ENCODE measurements at places on chromosomes 11 and 22.

DNA sequence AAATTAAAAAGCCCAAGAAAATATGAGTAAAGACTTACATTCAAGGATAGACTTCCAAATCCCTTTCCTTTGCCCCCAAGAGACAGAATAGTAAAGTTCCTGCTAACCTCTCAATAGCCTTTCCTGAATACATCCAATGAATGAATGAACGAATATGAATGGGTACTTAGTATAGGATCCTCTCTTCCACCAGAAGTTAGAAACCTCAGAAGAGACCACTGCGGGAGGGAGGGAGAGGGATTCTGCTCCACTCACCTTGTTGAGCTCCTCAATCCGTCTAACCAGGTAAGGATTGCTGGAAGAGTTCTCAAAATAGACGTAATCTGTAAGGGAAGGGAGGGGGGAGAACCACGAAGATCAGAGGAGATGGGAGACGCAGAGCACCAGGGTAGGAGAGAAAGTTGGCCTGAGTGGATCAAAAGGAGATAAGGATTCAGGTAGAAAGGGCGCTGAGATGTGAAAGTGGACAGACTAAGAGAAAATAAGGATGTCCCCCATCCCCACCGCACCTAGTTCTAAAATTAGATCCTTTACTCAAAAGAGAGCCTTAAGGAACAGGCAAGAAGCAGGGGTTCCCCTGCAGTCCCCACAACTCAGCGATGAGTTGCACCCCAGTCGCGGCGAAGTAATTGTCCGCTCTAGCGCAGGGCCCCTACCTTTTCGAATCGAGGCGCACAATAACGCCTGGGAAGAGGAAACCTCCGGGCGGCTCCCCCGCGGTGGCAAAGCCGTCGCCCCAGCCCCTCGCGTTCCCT, 1.1 kb downstream of the MTA2 start:
- no peak for DNase-seq

DNA sequence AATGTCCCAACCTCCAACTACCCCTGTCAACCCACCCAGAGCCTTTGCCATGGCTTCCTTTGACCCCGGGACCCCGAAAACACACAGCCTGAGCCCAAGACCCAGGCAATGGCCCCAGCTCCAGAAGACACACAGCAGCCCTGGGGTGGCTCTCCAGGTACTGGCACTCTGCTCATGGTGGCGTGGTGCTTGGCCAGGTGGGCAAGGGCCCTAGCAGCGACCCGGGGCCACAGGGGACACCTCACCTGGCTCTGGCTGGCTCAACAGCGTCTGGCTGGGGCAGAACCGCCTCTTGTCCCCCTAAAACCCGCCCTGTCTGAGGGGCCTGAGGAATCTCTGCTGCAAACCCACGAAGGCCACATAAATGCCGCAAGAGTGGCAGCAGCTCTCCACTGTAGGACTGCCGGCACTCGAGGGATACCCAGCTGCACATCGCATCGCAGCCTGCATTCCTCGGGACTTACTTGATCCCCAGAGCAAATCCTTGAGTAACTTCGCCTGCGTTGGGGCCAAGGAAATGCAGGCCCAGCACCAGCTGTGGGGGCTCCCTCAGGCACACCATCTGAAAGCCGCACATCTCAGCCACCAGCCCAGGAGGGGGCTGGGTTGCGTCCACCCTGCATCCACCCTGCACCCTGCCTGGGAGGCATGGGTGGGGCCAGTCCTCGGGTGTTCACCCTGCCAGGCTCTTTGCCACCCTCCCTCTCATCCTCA, 23.1 kb upstream of the GNB1L start:
- no peak for DNase-seq

DNA sequence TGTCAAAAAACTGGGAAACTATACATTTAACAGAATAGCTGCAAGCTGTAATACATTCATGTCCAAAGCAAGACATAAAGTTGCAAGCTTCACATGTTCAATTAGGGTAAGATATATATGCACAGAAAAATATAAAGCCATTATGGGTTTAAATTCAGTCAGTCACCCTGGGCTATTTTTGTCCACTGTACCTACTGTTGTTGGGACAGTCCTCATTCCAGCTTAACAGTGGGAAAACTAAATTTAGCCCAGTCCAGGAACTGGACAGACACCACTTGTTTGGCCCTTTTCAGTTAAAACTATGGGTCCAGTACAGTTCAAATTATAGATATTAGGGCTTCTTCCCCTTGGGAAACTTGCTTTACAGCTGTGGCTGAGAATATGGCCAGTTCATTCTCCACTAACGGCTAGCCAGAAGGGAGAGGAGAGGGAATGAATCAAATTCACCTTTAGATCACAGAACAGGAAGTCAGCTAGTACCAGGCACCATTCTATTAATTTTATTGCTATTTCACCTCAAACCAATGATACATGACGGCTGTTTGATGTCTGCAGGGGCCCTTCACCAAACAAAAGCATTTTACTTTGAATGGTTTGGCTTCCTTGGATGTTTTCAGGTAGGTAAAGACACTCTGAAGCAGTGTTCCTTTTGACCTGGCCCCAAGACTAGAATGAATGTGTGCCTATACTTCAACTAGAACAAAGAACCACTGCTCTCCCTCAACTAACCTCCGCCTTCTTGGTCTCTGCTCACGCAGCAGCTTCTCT, 22.2 kb downstream of the ZNF280B start:
- DNase-seq: no peak

DNA sequence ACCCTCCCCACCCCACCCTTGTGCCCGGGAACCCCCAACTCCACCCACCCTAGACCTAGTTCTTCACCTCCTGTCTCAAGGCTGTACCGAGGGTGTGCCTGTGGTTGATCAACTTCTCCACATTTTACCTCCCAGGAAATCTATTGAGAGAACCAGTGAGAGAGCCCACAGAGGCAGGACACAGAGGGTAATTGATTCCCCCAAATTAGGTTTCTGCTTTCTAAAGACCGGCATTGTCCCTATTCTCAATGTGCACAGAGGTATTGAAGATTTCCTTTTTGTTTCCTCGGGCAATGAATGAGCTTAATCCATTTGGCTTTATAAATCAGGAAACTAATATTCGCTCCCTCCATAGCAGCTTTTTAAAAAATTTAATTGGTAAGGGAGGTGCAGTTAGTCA, 6.0 kb upstream of the LMO1 start:
- peak; percentile 43 for DNase-seq

- DNase-seq: no peak
Measured at GRCh38 chr11:81165164-81165563, 1568.5 kb downstream of the FAM181B start.

- DNase-seq: no peak
Measured at GRCh38 chr22:25372000-25372595, 152.7 kb downstream of the CRYBB2 start.

GRCh38 chr11:60077216-60077817, 11.1 kb upstream of the MS4A2 start:
- DNase-seq: no peak

GRCh38 chr11:45092901-45093760, 53.3 kb upstream of the PRDM11 start:
- DNase-seq: peak; percentile 27

- no peak for DNase-seq
Measured at GRCh38 chr22:17562906-17563870, at the start of gene SLC25A18. SLC25A18 (plus strand) TSS chr22:17563498; CDS start chr22:17579945, 16,447 bp downstream.

DNA sequence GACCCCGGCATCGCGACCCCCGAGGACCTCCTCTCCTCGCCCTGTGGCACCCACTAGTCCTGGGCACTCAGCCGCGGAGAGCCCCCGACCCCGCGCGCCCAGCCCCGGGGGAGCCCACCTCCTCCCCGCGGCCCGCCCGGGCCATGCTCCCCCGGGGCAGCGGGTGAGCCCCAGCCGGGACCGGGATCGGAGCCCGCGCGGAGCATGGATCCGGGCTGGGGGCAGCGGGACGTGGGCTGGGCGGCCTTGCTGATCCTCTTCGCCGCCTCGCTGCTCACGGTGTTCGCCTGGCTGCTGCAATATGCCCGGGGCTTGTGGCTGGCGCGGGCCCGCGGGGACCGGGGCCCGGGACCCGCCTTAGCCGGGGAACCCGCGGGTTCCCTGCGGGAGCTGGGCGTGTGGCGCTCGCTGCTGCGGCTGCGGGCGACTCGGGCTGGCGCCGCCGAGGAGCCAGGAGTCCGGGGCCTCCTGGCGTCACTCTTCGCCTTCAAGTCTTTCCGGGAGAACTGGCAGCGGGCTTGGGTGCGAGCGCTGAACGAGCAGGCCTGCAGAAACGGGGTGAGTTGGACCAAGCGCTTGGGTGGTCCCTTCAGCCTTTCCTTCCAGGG, 498 bp downstream of the C2CD2L start:
- DNase-seq: no peak

DNA sequence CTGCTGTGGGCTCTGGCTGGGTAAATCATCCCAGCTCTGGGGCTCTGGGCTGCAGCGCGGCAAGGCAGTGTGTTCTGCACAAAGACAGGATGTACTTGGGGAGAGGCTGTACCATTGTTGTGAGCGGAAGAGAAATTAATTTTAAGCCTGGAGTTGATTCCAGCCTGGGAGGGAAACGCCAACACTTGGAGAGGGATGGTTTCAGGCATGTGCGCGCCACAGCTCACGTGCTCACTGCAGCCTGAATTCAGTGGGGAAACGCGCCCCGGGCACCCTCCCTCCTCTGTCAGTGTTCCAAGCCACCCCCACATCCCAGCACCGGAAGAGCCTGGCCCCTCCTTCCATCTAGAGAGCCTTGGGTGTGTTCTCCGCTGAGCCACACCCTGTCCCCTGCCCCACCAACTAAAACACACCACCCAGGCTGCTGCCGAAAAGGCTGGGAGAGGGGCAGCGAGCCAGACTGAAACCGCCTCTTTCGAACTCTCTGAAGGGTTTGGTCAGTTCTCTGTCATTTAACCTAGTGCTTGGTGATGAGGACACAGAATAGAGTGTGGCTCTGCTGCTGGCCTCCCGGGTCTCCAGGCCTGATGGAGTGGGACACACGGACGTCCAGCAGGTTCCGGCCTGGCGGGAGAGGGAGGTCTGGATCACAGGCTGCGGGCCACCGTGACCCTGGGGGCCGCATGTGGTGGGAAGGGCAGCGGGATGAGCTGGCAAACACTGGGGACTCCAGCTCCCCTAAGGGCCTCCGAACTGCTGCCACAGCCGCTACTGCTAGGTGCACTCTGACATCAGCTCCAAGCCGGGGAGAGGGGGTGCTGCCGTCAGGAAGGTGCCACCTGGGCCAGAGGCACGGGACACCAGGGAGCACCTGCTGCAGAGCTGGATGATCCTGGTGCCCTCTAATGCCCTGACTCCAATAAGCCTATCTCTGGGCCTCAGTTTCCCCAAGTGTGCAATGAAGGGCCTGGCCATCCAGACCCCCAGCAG, 230.8 kb downstream of the CTTN start:
- DNase-seq: no peak

DNA sequence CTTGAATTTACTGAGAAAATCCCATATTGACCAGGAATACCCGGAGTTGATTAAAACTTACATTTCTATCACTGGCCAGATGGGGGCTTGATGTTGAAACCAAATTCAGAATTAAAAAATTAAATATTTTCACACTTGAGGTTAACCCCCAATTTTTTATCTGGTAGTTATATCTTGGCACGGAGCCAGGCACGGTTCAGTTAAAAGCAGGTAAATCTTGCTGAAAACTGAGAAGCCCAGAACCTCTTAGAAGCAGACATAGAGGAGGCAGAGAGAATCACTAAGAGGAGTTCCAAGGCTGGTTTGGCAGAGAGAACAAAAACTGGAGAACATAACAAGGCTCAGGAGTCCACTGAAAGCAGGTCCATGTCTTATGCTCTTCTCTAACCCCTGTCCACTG, 77.7 kb downstream of the USP35 start:
- DNase-seq: no peak

GRCh38 chr22:31138126-31138525, 2.2 kb downstream of the PLA2G3 start:
- DNase-seq: no peak

DNA sequence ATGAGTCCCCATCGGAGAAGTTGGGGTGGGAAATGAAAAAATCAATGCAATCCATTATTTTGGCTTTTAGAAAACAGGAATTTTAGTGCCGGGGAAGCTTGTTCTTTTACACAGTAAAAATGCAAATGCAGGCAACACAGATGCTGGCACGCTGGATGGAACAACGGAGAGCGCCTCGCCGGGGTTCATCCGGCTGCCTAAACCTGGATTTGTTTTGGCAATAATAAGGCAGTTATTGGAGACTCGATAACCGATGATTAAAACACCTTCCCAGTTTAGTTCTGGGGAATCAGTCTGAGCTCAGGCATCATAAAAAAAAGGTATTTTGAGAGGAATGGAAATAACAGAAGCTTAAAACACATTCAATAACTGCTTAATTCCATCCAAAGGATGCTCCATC, 2.9 kb downstream of the DSCAML1 start:
- DNase-seq: no peak

GRCh38 chr11:109298865-109299264, 123.1 kb upstream of the C11orf87 start:
- no peak for DNase-seq

- peak; percentile 71 for DNase-seq
Measured at GRCh38 chr11:47593934-47594855, at the start of gene C1QTNF4. C1QTNF4 (minus strand) TSS chr11:47594411; CDS start chr11:47590810, 3,601 bp downstream.

GRCh38 chr11:17778352-17778751, 43.8 kb downstream of the KCNC1 start:
- DNase-seq: no peak

- DNase-seq: peak; percentile 66
Measured at GRCh38 chr11:64233913-64234586, at the start of gene VEGFB. VEGFB (plus strand) TSS chr11:64234584; CDS start chr11:64234834, 250 bp downstream.

Measured in ecto neural progenitor cell (in vitro differentiated cells).